ENCODE measurements at places on chromosomes 11 and 22. TPM values are rescaled to one million over a fixed set of nuclear protein-coding genes. Genes with fewer than 3 reads are reported as not detected.

TNNT3 gene
- 15.8 TPM for total RNA-seq

RAB3IL1 gene
- not detected for total RNA-seq

RIMBP3C gene
- total RNA-seq: 0.38 TPM

KCNE3 gene
- total RNA-seq: 1.3 TPM

OR51B2 gene
- total RNA-seq: not detected

INS gene
- total RNA-seq: not detected

POU2F3 gene
- not detected for total RNA-seq

All from natural killer cell (primary cell).